ENCODE measurements at places on chromosomes 5 and 9. TPM values are rescaled to one million over a fixed set of nuclear protein-coding genes. Genes with fewer than 3 reads are reported as not detected.

The LCN15 gene
- total RNA-seq = not detected

The NXNL2 gene
- total RNA-seq = 3.1 TPM

The PCDHGA11 gene
- total RNA-seq = 2.6 TPM

The UBTD2 gene
- total RNA-seq = 15.1 TPM

The HINT1 gene
- total RNA-seq = 333 TPM

The IFNK gene
- not detected for total RNA-seq

The HMMR gene
- 19.5 TPM for total RNA-seq

The GIN1 gene
- 5.0 TPM for total RNA-seq

The SPATA6L gene
- 1.7 TPM for total RNA-seq

The ENG gene
- total RNA-seq = 10.6 TPM

The SPINK13 gene
- total RNA-seq = 0.58 TPM

The LCN10 gene
- total RNA-seq = not detected

The SLC6A3 gene
- not detected for total RNA-seq

The EQTN gene
- total RNA-seq = not detected

The PCDHA7 gene
- under 0.01 TPM for total RNA-seq

The CATSPER3 gene
- total RNA-seq = 0.29 TPM

The BTNL3 gene
- not detected for total RNA-seq

The CDH18 gene
- not detected for total RNA-seq

The TAS2R1 gene
- not detected for total RNA-seq

The MLANA gene
- not detected for total RNA-seq

The PIP5K1B gene
- not detected for total RNA-seq

Data from epithelial cell of proximal tubule (primary cell).